ENCODE measurements at places on chromosomes 16 and 17.

GRCh38 chr17:43562679-43563599, 16.8 kb upstream of the ETV4 start:
- DNase-seq: no peak

DNA sequence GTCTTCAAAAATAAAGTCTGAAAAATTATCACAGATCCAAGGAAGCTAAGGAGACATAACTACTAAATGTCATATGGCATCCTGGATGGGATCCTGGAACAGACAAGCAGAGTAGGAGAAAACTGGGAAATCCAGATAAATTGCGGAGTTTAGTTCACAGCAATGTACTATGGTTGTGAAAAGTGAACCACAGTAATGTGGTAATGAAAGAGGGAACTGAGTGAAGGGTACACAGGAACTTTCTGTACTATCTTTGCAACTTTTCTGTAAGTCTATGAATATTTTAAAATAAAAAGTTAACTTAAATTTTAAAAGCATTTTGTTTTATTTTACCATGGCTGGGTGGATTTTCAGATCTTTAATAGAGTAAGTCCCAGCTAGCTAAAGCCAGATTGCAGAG, 16.3 kb downstream of the SLFN12L start:
- DNase-seq: no peak

- DNase-seq: no peak
Observed at GRCh38 chr16:14378689-14379467, 251.2 kb downstream of the PARN start.

- DNase-seq: no peak
Observed at GRCh38 chr17:74037320-74037719, 166.2 kb upstream of the RPL38 start.

- no peak for DNase-seq
Observed at GRCh38 chr17:16473044-16474011, 18.7 kb downstream of the LRRC75A start.

GRCh38 chr17:1839516-1839915, 9.7 kb downstream of the RPA1 start:
- DNase-seq: no peak

DNA sequence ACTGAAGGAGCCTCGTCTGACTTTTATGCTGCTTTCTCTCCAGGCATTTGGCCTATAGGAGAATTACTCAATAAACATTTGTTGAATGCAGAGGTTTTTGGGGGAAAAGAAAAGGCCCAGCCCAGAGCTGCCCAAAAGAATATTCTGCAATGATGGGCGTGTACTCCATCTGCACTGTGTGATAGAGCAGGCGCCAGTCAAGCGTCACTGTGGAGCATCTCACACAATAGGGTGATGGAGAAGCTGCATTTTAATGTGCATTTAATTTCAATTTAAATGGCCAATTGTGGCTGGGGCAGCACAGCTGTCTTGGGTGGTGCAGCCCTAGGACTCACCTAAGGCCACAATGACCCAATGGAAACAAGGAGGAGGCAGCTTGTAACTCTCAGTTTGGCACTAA, 20.6 kb downstream of the GLYR1 start:
- no peak for DNase-seq

- DNase-seq: no peak
Observed at GRCh38 chr17:70622368-70623260, 453.3 kb downstream of the KCNJ2 start.

DNA sequence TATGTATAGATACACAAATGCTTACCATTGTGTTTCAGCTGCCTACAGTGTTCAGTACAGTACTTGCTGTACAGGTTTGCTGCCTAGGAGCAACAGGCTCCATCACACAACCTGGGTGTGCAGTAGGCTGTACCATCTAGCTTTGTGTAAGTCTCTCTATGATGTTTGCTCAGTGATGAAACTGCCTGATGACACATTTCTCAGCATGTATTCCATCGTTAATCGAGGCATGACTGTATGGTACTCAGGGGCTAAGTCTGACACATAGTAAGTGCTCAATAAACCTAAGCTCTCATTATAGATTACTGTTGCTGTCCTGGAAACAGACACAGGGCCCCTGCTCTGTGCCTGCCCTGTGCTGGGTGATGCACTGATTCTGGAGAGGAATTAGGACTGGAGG, 18.1 kb downstream of the KCNJ12 start:
- no peak for DNase-seq

GRCh38 chr17:51630101-51630671, 369.8 kb downstream of the UTP18 start:
- DNase-seq: no peak

- DNase-seq: no peak
Observed at GRCh38 chr16:5634666-5635180, 537.1 kb upstream of the EEF2KMT start.

DNA sequence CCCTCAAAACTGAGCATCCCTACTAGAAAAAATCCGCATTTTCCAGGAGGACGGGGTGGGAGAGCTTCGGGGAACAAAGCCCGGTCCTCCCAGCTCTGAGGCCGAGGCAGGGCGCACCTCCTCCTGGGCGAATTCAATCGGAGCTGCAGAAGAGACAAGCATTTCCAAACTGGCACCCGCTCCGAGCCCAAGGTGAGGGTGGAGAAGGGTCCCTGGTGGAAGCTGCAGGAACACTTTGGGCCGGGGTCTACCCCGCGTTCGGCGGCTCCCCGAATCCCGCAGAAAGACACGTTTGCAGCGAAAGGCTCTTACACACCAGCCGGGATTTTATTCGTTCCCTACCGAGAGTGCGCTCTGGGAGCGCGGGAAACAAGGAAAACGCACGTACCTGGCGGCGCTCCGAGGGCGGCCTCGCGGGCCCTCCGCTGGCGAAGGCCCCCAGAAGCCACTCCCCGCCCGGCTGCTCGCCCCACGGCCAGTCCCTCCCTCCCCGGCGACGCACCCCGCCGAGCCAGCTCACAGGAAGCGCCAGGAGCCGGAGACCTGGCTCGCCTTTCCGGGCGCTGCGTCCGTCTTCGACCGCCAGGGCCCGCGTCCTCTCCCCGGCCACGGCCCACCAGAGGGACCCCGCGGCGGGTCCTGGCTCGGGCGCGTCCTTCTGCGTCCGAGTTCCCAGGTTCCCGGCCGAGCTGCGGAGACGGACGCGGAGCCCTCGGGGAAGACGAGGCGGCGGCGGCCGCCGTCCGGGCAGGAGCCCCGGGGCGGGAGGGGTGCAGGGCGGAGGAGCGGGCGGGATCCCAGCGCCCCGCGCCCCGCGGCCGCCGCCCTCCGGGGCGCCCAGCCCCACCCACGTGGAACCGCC, 49.8 kb upstream of the BAHCC1 start:
- peak; percentile 12 for DNase-seq

GRCh38 chr17:36602924-36603384, 1.6 kb downstream of the MRM1 start:
- peak; percentile 44 for DNase-seq

DNA sequence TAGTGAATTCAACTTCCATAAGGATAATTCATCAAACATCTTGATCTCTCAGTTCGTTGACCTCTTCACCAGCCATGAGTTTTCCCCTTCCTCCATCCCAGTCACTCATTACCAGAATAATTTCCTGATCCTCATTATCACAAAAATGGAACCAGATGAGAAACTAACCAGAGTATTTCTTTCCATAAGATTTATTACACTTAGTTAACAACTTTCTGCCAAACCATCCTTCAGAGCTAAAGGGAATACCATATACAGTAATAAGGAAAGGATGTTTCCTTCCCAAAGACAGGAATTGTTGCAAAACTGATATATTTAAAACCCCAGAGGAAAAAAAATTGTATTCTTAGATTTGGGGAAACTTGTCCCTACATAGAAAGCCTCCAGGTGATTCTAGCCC, 8.6 kb downstream of the KRTAP29-1 start:
- no peak for DNase-seq

DNA sequence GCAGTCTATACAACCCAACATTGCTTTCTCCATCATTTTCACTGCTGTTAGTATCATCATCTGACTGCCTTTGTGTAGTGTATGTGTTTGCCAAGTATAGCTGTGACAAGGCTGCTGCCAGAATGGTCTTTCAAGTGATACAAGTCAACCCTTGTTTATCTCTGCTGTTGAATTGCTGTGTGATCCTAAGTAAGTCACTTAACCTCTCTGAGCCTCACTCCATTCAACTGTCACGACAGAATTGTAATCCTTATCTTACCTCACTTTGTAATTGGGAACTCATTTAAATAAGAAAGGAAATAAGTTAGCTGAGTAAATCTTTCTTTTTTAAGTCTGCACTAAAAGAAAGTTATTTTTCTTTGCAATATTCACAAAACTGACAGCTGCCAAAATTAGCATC, 340.6 kb downstream of the CA10 start:
- DNase-seq: no peak

GRCh38 chr16:49663081-49664065, 192.5 kb downstream of the ZNF423 start:
- DNase-seq: no peak

GRCh38 chr17:7655541-7655840, 4.8 kb downstream of the ATP1B2 start:
- no peak for DNase-seq

- no peak for DNase-seq
Observed at GRCh38 chr16:53014287-53014686, 38.4 kb downstream of the CHD9NB start.

- no peak for DNase-seq
Observed at GRCh38 chr16:27483624-27484023, 66.1 kb downstream of the GTF3C1 start.

GRCh38 chr17:66135896-66136295, 56.0 kb downstream of the CEP112 start:
- DNase-seq: no peak

- DNase-seq: no peak
Observed at GRCh38 chr17:39404542-39405378, 3.3 kb upstream of the FBXL20 start.

DNA sequence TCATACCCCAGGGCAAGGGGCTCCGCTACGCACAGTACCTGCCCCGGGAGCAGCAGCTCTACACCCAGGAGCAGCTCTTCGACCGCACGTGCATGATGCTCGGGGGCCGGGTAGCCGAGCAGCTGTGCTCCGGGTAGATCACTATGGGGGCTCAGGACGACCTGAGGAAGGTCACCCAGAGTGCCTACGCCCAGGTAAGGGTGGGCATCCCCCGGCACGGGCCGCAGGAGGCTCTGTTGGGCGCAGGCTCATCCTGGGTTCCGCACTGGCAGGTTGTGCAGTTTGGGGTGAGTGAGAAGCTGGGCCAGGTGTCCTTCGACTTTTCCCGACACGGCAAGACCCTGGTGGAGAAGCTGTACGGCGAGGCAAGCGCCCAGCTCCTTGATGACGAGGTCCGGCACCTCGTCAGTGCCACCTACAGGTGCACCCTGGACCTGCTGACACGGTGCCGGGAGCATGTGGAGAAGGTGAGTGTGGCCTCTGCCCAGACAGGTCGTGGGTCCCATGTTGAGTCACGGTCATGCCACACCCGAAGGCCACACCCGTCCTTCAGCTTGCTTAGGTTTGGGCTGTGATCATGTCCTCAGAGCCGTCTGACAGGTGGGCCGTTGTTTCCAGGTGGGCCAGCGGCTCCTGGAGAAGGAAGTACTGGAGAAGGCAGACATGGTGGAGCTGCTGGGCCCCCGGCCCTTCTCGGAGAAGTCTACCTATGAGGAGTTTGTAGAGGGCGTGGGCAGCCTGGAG, 19.3 kb downstream of the DBNDD1 start:
- DNase-seq: no peak

DNA sequence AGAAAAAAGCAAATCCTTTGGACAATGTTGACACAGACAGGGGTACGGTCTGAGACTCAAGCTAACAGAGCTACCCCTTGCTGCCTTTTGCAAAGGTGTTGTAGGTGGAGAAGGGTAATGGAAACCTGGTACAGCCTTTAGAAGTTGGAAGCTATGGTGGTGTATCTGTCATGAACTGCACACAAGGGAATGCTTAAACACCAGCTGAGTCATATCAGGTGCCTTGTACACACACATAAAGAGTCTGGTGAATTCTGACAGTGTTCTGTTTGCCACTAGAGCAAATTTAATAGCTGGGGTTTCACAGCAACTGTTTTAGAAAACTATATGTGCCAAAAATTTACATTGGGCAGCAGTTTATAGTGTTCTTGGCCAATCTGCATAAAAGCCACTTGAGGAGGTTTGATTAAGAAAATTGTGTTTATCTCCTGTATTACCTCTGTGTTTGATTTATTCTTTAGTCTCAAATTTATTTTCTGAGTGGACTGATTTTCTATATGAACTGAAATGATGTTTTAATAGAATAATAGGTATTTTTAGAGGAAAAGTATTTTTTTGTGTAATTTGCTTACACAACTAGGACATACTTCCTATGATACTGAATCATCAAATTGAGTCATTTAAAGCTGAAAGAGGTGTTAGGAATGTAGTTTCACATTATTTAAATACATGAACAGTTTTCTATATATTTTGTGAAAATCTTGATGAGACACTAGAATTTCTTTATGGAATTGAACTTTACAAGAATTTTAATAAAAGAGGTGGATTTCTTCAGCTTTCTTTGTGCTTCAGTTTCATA, 136.9 kb downstream of the MAP2K6 start:
- DNase-seq: no peak

- DNase-seq: no peak
Observed at GRCh38 chr17:31048780-31049179, 46.0 kb upstream of the NF1 start.

- no peak for DNase-seq
Observed at GRCh38 chr16:64253096-64253495, 868.8 kb downstream of the CDH11 start.

DNA sequence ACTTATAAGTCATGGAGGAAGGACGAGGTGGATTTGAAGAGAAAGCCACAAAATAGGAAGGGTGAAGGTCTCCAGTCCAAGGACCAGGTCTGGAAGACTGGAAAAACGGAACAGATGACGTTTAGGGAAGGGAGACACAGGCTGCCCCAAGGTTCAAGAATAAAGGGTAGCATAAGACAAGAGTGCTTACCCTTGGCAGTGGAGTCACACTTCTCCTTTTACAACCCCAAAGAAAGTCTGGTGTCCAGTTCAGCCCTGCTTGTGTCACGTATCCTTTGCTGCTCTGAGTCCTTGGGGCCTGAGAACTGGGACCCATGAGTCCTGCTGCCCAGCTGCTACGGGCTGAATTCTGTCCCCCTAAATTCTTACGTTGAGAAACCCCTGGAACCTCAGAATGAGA, 13.0 kb upstream of the GGA2 start:
- no peak for DNase-seq

Measured in activated effector memory CD4-positive, alpha-beta T cell treated with Interleukin-2 at 50 U/mL for 16 hours (primary cell).